NCI-H524 (cell line): ENCODE measurements at places on chromosomes 5 and 9.
A peak's percentile ranks its signal among the peaks of the same experiment; 100 is the strongest.

DNA sequence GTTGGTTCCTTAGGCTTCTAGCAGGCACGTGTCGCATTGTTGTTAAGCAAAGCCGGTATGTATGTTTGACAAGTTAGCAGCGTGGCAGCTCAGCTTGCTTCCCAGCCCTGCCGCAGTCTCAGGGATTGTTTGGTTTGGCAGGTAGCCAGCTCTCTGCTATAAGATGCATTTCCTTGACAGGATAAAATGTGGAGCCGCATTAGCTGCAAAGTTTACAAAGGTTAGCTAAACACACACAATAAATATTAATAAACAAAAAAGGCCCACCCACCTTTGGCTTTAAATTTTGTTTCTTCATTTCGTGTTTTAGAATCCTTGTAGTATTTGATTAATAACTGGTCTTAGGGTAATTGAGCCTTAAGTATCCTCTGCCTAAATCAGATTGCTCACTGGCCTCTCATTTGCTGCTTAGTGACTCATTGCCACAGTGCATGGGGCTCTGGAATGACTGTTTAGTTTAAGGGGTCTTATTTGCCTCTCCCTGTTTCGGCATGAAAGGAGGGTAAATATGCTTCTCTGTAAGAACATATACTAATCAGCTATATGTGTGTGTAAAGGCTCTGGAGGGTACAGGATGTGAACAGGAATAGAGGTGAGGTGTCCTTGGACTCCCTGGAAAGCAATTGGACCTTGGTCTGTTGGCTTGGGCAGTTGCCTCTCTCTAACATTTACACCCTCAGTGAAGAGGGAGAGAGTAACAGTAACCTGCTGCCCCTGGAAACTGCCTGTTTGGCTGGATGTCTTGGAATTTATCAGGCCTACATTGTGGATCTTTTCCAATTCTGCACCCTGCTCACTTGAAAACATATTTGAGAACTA, 122.0 kb downstream of the GDNF start:
- peak; percentile 94 for DNase-seq

GRCh38 chr9:129768486-129768885, 15.6 kb upstream of the PTGES start:
- DNase-seq = no peak

GRCh38 chr5:135122797-135123196, 88.8 kb upstream of the PITX1 start:
- no peak for DNase-seq

DNA sequence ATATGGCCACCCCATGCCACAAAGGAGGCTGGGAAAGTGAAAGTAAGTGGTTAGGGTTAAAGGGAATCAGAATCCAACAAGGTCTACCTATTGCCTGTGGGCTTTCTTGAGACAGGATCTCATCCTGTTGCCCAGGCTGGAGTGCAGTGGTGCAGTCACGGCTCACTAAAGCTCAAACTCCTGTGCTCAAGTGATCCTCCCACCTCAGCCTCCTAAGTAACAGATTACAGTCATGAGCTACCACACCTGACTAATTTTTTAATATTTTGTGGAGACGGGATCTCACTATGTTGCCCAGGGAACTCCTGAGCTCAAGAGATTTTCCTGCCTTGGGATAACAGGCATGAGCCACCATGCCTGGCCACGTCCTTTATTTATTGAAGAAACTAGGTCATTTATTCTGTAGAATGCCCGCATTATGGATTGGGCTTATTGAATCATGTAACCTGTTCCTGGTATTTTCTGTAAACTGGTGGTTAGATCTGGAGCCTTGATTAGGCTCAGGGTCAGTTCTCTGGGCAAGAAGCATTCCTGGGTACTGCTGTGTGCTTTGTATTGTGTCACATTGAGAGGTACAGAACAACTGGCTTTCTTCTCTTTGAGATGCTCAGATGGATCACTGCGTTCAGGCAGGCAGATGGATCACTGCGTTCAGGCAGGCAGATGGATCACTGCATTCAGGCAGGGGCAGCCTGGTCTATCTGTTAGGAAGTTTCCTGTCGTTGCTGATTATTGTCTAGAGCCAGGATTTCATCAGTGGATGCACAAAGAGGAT, 41.6 kb downstream of the ERGIC1 start:
- DNase-seq = peak; percentile 49

DNA sequence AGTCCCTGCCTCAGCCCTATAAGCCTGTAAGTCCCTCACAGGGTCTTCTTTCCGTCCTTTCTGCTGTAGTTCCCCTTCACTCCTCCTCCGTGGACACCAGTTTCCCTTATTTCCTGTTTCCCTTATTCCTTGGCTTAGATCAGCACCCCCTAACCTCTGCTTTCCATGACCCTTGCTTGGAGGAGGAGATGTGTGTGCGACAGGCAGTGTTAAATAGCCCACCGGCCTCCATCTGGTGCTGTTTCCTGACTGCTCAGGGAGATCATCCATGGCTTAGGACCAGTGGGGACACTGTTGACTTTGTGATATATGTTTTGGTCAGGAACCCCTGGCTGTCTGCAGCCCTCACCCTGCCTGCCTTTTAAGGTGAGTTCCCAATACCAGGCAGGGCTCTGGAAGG, 34.1 kb upstream of the PSD2 start:
- peak; percentile 39 for DNase-seq

DNA sequence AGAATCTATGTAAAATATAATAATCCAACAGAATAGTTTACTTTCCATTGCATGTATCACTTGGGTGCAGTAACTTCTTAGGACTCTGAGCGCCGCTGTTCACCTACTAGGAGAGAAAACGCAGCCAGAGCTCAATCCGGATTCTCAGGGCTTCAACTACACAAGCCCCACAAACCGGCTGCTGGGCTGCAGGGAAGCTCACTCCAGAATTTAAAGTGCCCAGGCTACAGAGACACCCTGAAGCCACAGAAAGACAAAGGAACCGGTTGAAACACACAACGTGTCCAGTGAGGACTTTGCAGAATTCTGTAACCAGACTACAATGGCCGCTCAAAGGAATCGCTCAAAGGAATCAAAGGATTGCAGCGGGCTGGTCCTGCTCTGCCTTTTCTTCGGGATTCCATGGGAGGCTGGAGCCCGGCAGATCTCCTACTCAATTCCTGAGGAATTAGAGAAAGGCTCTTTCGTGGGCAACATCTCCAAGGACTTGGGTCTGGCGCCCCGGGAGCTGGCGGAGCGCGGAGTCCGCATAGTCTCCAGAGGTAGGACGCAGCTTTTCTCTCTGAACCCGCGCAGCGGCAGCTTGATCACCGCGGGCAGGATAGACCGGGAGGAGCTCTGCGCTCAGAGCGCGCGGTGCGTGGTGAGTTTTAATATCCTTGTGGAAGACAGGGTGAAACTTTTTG, at the start of gene PCDHGA10:
Gene PCDHGA10, plus strand, starts transcription at position 134 of the 686 bp plus-strand sequence. Its CDS starts 189 bp downstream, at position 323.
- DNase-seq = peak; percentile 9

- no peak for DNase-seq
These were observed 617.9 kb upstream of the CTNND2 start for GRCh38 chr5:12522116-12522515.

GRCh38 chr5:109707531-109707930, 17.8 kb downstream of the MAN2A1 start:
- DNase-seq = no peak

DNA sequence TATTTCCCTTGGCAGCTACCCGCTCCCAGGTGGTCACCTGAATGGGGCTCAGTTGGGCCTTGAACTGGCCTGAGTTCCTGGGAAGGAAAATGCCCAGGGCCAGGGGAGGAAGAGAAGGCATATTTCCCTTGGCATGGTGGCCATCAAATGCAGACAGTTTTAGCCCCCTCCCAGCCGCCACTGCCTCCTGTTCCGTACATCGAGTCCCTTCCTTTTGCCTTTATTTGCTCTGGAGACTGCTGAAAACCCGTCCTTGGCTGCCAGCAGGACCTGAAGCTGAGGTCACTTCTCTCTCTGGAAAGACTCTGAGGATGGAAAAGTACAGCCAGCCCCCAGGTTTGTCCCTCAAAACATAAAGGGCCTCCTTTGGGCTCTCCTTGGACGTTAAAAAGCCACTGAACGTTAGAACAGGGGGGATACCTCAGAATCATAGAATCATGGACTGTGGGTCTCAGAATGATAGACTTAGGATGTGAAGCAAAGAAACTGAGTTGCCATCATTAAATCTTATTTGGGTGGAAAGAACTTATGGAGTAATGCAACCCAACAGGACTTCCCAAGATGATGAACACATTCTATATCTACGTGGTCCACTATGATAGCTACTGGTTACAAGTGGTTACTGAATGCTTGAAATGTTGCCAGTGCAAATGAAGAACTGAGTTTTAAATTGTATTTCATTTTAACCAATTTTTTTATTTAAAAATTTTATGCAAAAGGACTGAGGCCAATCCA, 7.1 kb downstream of the SPARC start:
- no peak for DNase-seq

- no peak for DNase-seq
These were observed 19.9 kb downstream of the CTNNA1 start for GRCh38 chr5:138772986-138773594.

DNA sequence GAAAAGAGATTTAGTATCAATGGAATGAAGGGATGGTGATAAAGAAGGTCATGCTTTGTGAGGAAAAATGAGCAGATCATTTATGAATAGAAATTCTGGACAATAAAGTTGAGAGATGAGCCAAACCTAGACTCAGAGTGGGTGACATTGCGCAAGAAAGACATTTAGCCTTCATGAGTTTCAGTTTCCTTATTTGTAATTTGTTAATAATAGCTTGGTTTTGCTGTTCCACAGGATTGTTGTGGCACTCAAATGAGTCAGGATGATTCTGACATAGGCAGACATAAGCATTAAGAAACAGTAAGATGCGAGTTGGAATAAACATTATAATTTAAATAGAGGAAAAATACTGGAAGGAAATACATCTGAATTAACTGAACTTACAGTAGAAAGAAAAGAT, 34.8 kb downstream of the ITGA2 start:
- DNase-seq = no peak

GRCh38 chr5:179362355-179362754, 17.1 kb upstream of the ADAMTS2 start:
- no peak for DNase-seq

DNA sequence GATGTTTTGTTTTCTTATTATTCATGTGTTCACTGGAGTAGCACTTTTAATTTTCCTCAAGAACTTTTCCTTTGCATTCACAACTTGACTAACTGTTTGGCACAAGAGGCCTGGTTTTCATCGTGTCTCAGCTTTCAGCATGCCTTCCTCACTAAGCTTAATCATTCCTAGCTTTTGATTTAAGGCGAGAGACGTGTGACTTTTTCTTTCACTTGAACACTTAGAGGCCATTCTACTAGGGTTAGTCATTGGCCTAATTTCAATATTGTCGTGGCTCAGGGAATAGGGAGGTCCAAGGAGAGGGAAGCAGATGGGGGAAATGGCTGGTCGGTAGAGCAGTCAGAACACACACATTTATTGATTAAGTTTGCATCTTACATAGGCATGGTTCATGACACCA, 94.0 kb downstream of the ZNF462 start:
- DNase-seq = no peak

GRCh38 chr9:137956688-137957385, 79.3 kb downstream of the CACNA1B start:
- DNase-seq = no peak

GRCh38 chr5:149062371-149063016, 368 bp downstream of the SH3TC2 start:
- DNase-seq = no peak

DNA sequence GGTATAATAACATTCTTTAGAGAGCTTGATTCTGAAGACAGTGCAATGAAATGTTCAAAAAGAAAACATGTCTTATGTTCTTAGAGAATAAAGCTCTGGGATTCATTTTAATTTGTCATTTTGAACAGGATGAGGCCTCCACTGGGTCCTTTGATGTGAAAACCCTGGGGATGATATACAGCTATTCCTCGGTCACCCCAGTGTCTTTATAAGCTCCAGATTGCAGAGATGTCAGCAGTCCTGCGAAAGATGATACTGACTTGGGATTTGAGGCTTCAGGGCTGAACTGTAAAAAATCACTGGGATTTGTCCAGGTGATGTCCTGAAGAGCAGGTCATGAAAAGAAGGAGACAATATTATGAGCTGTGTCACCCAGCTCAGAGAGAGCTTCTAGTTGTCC, 529.7 kb upstream of the ZNF608 start:
- DNase-seq = no peak

DNA sequence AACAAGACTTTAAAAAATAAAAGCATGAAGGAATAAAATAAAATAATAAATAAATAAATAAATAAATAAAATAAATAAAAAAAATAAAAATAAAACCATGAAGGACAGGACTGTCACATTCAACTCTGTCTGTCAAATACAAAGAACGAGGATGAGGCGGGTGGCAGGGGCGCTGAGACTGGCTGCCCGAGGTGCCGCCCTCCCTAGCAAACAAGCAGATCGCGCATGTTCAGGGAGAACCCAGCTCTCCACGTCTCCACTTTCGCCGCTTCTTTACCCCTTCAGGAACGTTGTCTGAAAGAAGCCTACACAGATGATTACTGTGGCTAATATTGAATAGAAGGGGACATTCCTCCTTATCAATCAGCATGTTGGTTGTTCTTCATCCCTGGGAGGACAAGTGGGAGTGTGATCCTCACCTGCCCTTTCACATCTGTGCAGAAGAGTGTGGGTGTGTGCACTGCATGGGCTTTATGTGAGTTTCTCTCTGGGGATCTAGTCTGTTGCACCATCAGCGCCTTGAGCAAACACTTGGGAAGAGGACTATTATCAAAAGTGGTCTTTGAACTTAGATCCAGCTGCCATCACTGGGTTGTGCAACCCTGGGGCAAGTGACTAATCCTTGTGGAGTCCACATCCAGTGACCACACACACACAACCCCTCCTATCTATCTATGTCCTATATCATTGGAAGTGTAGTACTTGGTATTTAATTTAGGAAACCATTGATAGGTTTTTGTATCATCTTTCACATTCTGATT, 399.2 kb downstream of the IRX2 start:
- DNase-seq = peak; percentile 79

DNA sequence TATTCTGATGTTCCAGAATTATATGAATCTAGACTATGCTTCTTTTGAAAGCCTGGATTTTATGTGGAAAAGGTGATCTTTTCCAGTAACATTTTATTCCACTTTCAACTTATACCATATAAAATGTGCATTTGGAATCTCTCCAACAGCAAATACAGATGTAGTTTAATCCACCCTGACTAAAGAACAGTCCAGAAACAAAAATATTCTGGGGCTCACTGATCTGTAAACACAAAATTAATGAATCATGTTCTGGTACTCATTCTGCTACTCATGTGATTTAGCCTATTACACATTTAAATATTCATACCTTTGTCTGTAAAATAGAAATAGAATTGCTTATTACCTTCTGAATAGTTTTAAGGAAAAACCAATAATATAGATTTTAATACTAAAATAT, 125.8 kb downstream of the ARRDC3 start:
- no peak for DNase-seq

DNA sequence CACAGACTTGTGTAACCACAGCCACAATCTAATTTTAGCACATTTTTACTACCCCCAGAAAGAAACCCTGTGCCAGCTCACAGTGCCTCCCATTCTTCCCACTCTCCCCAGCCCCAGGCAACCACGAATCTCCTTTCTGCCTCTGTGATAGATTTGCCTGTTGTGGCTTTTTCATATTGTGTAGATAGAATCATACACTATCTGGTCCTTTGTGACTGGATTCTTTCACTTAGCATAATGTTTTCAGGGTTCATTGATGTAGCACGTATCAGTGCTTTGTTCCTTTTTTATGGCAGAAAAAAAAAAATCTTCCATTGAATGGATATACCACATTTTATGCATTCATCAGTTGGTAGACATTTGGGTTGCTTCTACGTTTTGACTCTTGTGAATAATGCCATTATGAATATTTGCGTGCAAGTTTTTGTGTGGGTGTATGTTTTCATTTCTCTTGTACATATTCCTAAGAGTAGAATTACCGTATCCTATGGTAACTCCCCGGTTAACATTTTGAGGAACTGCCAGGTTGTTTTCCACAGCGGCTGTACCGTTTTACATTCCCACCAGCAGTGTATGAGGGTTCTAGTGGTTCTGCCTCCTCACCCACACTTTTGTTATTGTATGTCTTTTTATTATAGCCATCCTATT, 64.5 kb downstream of the RCL1 start:
- DNase-seq = no peak
